ENCODE measurements at places on chromosomes 4 and X.

GRCh38 chrX:43968359-43968781 is 4.8 kb downstream of the NDP start:
- DNase-seq: no peak

DNA sequence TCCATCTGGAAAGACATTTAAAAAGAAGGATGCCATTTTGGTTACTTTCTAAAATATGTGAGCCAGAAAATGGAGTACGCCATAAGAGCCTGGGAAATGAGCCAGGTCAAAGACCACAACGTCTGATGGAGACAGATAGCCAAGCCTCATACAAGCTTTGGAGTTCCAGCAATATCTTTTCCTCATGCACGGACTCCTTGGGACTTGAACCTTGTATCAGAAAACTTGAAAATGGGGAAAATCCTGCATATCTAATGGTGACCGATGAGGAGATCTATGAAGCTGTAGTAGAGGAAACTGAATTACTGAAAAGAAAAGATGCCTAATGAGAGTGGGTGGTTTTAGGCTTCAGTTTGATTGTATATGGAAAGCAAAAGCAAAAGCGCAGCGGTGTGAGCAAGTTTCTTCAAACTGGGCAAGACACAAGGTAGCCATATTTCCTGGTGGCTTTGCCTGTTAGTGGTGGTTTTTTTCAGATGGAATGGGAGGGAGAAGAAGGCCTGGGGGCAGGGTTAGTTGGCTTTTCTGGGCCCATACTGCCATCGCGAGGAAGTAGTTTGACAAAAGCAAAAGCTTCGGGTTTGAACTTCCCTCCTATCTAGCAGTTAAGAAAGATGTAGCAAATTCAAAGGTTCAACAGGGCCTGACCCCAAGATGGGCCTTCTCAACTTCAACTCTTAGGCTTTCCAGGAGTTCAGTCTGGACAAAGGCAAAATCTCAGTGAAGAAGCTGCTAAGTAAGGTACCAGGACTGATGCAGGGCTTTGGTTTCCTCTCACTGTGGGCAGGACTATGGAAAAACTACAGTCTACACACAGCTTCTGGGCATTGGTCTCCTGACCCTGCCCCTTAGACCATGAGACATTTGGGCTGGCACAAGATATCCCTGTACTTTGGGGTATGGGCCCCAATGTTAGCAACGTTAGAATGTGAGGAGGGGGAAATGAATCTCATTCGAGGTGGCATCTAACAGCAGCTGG is 210.0 kb upstream of the STK26 start:
- DNase-seq: peak; percentile 7

DNA sequence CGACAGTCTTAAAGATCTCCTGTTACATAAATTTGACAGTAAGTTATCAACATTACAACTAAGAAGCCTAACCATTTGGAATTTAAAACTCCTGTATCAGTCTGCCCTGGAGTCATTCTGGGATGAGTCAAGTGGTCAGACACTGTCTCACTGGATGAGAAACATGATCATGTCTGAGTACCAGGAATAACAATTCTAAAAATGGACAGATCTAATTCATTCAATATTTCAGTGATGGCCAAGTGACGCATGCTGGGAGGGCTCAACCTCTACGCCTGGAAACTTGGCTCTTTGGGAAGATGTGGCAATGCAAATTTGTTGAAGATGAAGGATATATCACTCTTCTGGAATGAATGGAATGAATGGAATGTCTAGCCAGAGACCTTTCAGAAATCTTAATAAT is 1427.2 kb downstream of the STIM2 start:
- peak; percentile 80 for DNase-seq

DNA sequence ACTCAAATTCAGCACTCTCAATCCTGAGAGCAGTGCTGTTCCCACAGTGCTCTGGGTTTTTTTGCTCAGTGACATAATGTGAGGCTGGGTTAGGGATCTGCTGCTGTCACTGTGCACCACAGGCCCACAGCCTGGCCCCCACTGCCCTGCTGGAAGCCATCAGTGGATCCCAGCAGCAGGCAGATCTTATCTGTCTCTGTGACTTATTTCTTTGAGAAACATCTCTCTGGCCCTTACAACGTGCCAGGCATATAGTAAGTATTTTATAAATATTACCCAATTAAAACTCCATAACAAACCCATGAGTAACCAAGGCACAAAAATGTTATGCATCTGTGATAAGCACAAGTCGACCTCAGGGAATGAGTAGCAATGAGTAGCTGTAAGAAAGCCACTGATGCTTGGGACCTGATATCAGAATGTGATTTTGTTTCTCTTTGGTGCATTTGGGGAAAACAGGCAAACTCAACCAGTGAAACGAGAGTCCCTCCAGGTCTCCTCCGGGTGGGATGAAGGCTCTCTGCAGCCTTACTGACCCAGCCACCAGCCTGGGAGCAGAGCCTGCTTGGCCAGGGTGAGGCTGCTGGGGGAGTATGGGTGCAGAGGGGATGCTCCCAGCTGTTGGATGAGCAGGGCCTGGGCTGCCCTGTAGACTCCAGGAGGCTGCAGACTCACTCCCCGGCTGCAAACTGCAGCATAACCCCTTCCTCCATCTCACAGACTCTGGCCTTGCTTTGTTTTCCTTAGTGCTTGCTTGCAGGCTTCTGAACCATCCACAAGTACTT is 172.7 kb upstream of the LNX1 start:
- peak; percentile 83 for DNase-seq

DNA sequence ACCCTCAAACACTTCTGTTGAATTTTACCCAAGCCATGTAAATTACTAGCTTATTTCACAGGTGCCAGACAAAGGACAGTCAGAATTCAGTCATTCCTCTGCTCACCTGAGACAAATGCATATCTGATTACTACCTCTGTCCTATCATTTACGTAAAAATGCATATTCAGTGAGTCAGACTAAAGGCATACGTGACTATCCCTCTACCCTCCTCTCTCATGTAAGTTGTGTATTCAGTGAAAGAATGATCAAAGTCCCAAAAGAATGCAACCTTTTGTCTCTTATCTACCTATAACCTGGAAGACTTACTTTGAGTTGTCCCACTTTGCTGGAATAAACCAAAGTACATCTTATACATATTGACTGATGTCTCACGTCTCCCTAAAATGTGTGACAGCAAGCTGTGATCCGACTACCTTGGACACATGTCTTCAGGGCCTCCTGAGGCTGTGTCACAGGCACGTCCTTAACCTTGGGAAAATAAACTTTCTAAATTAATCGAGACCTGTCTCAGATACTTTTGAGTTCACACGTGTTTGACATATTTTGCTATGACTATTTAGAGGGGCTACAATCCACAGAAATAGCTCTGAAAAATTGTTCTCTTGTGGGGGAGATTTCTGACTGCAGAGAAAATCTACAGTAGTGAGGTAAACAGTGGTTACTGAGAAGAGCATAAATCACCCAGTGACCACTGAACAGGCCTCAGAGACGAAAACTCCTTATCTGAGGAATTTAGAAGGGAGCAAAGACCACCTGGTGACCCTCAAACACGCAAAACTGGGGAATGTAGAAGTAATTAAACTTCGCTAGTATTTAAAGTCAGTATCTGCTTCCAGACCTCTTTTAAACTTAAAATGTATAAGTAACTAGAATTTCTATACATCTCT is 1575.8 kb downstream of the STIM2 start:
- no peak for DNase-seq

GRCh38 chr4:117549524-117549923 is 464.1 kb upstream of the TRAM1L1 start:
- DNase-seq: no peak

- no peak for DNase-seq
Observed at GRCh38 chrX:50577326-50577725, 106.7 kb upstream of the DGKK start.

DNA sequence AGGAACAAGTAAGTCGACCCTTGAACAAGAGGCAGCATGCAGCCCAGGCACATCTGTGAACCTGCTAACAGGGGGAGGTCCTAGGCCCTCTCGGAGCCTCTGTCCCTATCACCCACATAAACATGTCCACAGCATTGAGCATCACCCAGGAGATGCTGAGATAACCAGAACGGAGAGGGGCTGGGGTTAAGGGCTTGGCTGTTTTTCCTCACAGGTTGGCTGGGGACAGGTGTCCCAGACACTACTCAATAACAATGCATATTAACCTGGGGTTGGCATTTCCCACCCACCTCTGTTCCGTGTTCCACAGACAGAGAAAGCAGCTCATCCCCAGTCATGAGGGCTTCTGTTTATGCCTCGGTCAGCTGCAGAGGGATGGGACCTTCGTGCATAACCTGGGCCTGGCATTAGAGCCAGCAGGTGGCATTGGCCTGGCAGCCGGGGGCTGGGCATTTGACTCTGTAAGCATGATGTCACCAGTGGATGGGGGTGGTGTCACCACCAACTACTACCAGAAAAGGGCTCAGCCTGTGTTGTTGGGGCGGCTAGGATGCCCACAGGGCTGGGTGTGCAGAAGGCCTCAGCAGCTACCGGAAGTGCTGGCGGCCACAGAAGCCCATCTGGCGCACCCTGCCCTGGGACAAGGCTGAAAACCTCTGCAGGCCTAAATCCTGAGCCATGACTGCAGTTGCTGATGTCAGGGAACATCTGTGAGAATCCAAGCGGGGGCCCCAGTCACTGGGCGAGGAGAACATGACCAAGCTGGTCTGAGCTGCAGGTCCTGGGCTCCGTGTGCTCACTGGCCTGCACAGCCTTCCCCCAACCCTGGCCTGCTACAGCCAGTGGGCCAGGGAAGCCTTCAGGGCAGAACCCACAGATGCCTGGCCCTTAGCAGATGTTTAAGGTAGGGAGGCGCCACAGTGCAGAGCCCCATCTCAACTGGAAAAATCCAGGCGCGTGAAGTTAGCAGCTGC is 351.4 kb downstream of the NR3C2 start:
- no peak for DNase-seq

DNA sequence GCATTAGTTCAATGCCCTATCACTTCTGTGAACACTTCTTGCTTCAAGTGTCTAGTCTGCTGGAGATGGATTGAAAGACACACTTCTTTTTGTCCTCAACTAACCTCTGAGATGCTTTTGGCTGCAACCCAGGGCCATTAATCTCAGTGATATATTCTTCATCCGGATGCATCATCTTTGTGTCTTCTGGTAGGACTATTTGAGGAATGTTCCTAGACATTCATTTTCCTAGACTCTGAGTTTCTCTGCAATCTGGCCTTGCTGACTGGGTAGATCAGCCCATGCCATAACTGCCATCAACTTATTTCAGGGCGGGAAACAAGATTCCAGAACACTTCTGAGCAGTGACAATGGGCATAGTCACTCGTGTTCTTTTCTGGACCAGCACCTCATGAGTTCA is 329.4 kb downstream of the PDGFC start:
- DNase-seq: peak; percentile 11

GRCh38 chr4:150108691-150109090 is 30.4 kb downstream of the DCLK2 start:
- no peak for DNase-seq

GRCh38 chr4:148730766-148731165 is 288.6 kb upstream of the NR3C2 start:
- no peak for DNase-seq

DNA sequence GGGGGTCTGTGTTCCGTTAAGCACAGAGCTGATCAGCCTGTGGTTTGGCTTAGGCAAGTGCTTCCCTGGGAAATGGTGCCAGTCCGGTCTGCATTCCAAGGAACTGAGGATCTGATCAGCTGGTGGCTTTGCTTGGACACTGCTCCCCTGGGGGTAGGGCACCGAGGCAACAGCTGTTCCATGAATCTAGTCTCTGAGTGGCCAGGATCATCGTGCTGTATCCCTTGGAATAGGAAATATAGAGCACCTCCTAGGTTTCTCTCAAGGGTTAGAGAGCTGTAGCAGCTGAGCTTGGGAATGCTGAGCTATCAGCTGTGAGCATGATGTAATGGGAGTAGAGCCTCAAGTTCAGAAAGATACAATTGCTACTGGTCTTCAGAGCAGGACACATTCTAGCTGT is 863.9 kb downstream of the RAPGEF2 start:
- no peak for DNase-seq

DNA sequence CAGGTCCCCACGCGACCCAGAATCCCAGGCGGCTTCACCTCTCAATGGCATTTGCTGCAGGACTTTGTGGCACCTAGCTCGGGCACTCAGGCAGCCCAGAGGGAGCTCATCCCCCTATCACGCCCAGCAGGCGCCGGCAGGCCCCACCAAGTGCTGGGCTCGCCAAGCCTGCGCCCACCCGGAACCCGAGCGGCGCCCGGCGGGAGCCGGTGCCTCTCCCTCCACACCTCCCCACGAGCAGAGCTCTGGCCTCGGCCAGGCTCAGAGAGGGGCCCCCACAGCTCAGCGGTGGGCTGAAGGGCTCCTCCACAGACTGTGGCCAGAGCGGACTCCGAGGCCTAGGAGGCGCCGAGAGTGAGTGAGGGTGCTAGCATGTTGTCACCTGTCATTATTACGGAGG is 286.3 kb downstream of the PDHA2 start:
- no peak for DNase-seq

- no peak for DNase-seq
Observed at GRCh38 chr4:154872198-154872597, 91.1 kb downstream of the RBM46 start.

DNA sequence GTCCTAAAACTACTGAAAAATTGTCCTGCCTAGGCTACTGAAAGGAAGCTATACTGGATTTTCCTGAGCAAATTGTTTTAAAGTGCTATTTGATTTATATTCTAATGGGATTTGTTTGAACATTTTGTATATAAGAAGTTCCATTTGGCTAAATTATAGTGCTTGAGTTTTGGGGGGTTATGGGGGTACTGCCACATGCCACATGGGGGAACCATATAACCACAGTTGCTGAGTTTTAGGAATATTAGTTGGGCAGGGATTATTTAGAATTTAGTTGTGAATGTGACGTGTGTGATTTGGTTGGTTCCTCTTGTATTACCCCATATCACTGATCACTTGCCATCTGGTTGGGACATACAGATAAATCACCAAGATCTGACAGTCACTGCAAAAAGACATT is 224.5 kb upstream of the TAPT1 start:
- peak; percentile 20 for DNase-seq

- DNase-seq: no peak
Observed at GRCh38 chr4:45841791-45842190, 282.1 kb downstream of the GABRG1 start.

GRCh38 chrX:129540068-129540653 is at the start of gene OCRL:
Gene OCRL, plus strand, starts transcription at chrX:129540259. Its CDS starts 181 bp downstream, at chrX:129540440.
- DNase-seq: peak; percentile 87

DNA sequence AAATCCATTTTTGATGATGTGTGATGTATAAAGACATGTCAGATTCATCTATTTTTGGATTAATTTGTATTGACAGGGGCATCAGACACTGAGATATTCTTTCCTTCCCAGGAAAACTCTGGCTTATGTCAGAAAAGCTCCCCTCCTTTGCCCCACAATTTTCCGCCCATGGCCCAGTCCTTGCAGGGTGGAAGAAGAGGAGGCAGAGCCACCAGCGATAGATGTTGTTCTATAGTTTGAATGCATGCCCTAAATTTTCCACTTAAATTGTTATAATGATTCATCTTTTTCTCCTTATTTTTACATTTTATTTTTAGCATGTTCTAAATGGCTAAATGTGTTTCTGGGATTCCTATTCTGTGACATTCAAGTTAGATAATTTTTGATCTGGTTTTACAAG is 149.3 kb downstream of the ARAP2 start:
- no peak for DNase-seq

DNA sequence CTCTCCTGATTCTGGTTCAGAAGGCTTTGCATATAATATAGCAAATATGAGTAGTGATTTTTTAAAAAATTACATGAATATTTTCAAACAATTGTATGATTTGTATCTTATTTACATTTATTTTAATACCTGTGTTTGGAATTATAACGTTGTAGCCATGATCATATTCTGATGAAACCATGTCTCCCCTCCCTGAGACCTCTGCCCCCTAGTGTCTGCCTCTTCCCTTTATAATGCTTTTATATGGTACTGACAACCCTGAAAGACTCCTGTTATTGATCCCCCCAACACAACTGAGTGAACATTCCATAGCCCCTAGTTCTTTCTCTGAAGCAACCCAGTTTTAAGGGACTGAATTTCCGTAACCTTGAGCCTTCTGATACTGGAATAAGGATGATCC is 187.4 kb downstream of the SOX3 start:
- no peak for DNase-seq
